ENCODE measurements at places on chromosomes 4 and X. TPM values are rescaled to one million over a fixed set of nuclear protein-coding genes. Genes with fewer than 3 reads are reported as not detected.

The MBNL3 gene
- 3.9 TPM for total RNA-seq

DNA sequence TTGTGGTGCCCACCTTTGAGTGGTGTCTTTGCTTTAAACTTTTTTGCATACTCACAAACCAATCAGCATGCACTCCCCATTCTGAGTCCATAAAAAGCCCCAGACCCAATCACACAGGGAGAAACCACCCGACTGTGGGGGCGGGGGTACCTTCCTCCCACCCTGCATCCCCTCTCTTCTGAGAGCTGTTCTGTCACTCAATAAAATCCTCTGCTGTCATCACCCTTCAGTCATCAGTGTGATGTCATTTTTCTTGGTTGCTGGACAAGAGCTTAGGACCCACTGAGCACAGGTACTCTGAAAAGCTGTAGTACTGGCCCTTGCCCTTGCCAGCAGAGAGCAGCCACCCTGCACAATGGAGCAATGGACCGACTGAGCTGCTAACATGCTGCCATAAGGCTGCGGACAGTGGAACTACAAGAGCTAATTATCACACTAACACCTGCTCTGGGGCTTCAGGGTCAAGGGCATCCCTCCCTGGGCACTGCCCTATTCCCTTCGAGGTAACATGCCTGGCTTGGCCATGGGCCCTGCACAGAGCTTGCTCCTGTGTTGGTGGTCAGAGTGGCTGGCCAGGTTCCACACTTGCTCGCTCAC, 62.9 kb upstream of the PGRMC2 start:
- no peak for DNase-seq

DNA sequence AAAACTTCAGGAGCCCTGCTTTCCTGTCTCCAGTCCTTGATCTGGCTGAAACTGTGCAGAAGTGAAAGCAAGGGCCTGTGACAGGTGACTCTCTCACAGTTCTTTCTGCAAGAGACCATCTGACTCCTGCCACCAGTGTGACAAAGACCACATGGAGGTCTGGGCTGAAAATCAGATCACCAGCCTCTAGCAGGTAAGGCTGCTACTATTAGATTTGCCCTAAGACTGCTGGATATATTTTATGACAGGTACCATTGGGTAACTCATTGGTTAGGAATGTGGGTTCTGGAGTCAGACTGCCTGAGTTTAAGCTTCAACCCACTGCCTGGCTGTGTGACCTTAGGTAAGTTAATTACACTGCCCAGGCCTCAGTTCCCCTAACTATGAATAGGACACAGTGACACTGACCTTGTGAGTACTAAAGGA, 163.3 kb upstream of the SLC7A11 start:
- DNase-seq = no peak

GRCh38 chr4:76960014-76960413, 10.5 kb downstream of the SEPTIN11 start:
- DNase-seq = no peak

DNA sequence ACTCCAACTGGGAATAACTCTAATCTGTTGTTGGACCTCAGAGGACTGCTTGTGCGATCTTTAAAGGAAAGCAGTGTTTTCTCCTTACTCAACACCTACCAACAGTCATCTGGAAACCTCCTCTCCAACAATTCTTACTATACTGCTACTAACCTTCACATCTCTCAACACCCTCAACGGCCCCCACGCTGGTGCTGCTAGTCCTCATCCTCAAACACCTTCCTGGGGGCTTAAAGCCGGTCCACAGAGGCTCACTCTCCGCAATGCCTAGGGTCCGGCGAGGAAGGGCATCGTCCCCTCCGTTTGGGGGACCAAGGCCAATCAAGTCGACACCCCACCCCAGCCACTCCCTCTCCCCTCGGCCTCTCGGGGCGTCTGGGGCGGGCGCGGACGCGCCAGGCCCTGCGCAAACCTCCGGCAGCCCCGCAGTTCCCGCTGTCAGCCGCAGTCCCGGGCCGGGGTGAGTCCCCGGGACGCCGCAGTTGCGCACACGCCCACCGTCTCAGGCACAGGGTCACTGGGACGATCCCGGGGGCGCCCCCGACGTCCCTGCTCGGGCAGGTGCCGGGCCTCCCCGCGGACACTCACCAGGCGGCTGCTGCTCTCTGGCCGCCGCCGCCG, 418 bp downstream of the TAB3 start:
- DNase-seq = no peak

- peak; percentile 12 for DNase-seq
These were observed 379.7 kb downstream of the TLL1 start for GRCh38 chr4:166252487-166253402.

GRCh38 chr4:148999924-149000323, 557.7 kb upstream of the NR3C2 start:
- no peak for DNase-seq

GRCh38 chr4:86991994-86992393, 57.2 kb downstream of the AFF1 start:
- DNase-seq = no peak

- peak; percentile 74 for DNase-seq
These were observed 6.8 kb upstream of the FGF2 start for GRCh38 chr4:122819708-122820449.

GRCh38 chr4:158341896-158342295, 131.6 kb downstream of the TMEM144 start:
- no peak for DNase-seq

DNA sequence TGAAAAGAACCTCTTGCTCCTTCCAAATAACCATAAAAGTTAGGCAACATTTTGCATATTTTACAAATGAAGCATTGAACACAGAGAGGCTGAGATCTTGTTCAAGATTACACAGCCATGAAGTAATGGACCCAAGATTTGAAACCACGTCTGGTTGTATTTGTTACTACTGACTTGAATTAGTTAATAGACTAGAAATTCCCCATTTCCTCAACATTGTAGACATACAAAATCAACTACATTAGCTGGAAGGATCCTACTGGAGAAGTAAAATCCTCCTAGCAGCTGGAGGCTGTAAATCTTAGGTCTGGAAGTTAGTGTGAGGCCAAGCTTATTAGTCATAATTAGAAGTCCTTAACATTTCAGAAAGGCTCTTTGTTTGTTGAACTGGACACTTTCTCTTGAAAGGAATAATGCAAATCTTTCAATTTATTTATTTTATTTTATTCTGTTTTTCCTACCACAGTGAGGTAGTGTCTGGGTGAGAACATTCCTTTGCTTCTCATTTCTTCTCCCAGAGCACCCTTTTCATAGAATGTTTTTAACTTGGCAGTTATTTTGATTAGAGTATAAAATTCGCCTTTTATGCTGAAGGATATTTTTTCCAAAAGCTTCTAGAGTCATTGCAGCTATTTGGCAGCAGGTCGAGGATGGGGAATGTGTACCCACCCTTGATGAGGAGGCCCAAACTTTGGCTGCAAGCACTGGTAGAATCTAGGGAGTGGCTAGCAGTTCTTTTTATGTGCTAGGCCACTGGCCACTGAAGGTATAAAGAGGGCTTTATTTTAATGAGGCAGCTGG, 62.0 kb upstream of the CLNK start:
- peak; percentile 87 for DNase-seq

Data from LHCN-M2 (cell line).